ENCODE measurements at places on chromosomes 5 and 9. TPM values are rescaled to one million over a fixed set of nuclear protein-coding genes. Genes with fewer than 3 reads are reported as not detected.

DNA sequence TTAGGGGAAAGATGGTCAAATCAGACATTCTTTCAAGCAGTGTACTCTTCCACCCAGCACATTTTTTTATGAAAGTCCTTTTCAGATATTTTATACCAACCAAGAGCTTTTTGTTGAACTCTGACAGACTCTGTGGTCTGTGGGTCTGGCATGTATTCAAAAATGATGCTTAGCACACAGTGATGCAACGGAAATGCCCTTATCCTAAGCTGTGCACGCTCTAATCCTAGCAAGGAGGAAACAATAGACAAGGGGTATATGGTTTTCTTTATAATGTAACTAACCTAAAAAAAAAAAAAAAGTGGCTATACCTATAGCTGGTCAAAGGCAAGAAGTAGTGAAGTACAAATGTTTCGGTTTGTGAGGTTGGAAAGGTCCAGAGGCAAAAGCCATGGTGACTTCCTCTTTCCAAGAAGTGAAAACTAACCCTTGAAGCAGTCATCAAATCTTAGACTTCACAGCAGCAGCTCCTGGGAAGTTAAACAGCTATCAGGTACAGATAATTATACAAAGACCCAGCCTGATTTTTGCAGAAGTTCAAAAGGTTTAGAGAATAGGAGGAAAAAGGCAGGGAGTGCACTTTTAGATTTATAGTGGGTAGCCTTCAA is 82.5 kb downstream of the SEMA6A start:
- peak overlapping the region; percentile 3 for H3K27ac ChIP-seq
- no peak overlapping the region for H3K4me3 ChIP-seq
- no peaks in the 10 kb centered on the region for H3K27me3 ChIP-seq
- peaks cover 15% of the 10 kb centered on the region for H3K36me3 ChIP-seq
- no peak for DNase-seq
- H3K4me1 ChIP-seq = no peaks in the 10 kb centered on the region

GRCh38 chr9:77988630-77989029 is 43.0 kb downstream of the GNAQ start:
- H3K27me3 ChIP-seq = no peaks in the 10 kb centered on the region
- no peak overlapping the region for H3K27ac ChIP-seq
- no peak overlapping the region for H3K4me3 ChIP-seq
- H3K4me1 ChIP-seq = peaks cover 3% of the 10 kb centered on the region
- no peaks in the 10 kb centered on the region for H3K36me3 ChIP-seq
- DNase-seq = no peak

DNA sequence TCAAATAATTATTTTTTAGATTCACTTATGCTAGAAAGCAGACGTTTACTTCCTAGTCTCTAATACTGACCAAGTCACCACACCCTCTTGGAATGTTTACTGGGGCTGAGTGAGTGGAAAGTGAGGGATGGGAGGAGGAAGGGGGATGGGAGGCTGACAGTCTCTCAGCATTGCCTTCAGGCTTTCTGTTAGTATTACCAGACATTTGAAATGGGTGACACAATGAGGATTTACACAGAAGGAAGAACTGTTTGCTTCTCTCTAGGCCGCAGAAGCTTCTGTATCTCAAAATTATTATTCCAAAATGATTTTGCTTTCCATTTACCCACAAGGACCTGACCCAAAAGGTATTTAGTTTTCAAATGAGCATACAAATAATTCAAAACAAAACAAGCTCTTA is 232.8 kb upstream of the ZNF608 start:
- H3K27ac ChIP-seq = peak overlapping the region; percentile 8
- no peaks in the 10 kb centered on the region for H3K4me1 ChIP-seq
- H3K4me3 ChIP-seq = no peak overlapping the region
- no peaks in the 10 kb centered on the region for H3K36me3 ChIP-seq

Gene ANKS6
- 16.8 TPM for total RNA-seq

Gene CCNJL
- 5.0 TPM for total RNA-seq

DNA sequence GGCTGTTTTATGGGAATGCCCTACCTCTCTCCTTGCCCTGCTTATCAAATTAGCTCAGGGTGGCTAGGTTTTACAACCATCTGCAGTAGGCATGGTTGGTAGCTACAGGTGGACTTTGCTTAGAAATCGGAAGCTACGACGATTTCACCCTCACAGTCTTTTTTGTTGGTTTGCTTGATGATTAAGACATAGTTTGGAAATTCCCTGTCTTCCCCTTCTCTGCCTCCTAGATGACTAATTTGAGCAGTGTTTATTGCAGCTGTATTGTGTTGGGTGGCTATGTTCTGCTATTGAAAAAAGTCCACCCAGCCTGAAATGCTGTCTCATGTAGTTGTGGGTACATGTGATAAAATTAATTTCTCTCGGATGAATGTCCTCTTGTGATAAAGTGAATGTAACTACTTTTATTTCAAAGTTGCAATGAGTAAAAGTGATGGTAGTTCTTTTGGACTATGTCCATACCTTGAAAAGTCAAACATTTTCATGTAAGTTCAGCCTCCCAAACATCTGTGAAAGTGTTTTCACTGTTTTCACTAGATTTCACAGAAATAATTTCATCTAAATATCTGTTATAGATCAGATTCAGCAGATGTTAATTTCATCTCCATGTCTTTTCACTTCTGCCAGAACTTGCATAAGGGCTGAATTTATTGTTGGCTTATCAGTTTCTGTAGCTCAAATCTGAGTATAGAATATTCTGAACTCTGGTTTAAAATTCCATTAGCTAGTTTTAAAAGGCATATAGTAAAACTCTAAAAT is 37.3 kb upstream of the FYB1 start:
- no peak overlapping the region for H3K27ac ChIP-seq
- H3K4me1 ChIP-seq = no peaks in the 10 kb centered on the region
- DNase-seq = no peak
- no peak overlapping the region for H3K4me3 ChIP-seq
- H3K36me3 ChIP-seq = no peaks in the 10 kb centered on the region

- H3K27ac ChIP-seq = no peak overlapping the region
- DNase-seq = no peak
These were observed 164.9 kb downstream of the CD180 start for GRCh38 chr5:67031692-67032091.

- H3K27me3 ChIP-seq = no peaks in the 10 kb centered on the region
- no peak overlapping the region for H3K27ac ChIP-seq
- DNase-seq = no peak
These were observed 2.4 kb upstream of the RNF145 start for GRCh38 chr5:159211729-159212174.

Gene AP3S1
- total RNA-seq = 118 TPM

All from spinal cord (tissue), 10 donors.